ENCODE measurements at places on chromosomes 5 and 9.
A peak's percentile ranks its signal among the peaks of the same experiment; 100 is the strongest.

DNA sequence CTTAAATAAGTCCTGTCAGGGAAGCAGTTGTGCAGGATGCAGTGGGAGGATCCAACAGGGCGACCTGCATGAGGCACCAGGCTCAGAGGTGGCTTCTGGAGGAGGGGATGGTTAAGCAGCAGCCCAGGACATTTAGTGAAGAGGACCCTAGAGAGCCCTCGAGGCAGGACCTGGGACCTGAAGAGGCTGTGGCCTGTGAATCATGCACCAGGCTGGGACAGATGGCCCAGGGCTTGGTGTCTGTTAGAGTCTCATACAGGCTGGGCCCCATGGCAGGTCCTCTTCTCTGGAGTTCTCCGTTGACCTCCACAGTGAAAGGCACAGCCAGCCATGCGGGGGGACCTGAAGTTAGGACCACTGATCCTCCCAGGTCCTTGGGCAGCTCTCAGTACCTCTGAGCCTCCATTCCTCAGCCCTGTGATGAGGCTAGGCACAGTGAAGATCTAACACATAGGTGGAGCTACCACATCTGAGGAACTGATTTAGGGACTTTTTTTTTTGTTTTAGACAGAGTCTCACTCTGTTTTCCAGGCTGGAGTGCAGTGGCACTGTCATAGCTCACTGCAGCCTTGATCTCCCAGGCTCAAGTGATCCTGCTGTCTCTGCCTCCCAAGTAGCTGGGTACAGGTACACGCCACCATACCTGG lies 60.8 kb upstream of the GARNL3 start:
- no peak for DNase-seq

DNA sequence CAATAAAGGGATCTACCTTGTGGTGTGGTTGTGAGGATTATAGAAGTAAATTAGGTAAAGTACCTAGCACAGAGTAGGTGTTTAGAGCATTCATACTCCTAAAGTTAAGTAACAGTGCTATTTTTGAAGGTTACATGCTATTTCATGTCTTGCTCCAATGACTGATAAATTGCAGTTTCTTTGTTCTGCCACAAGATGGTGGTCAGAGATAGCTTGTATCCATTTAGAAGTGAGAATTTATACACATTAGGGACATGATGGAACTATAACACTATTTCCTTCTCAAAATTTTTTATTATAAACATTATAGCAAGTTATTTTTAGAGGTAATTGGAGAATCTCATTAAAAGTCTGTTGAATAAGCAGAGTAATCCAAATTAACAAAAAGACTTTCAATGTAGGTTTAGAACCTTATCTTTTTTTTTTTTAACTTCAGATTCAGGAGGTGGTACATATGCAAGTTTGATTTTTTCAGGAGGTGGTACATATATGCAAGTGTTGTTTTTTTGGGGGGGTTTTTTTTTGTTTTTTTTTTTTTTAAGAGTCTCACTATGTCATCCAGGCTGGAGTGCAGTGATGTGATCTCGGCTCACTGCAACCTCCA lies 17.1 kb downstream of the MTREX start:
- peak; percentile 14 for DNase-seq

GRCh38 chr5:176553260-176554085 lies 4.3 kb downstream of the CDHR2 start:
- DNase-seq = no peak

DNA sequence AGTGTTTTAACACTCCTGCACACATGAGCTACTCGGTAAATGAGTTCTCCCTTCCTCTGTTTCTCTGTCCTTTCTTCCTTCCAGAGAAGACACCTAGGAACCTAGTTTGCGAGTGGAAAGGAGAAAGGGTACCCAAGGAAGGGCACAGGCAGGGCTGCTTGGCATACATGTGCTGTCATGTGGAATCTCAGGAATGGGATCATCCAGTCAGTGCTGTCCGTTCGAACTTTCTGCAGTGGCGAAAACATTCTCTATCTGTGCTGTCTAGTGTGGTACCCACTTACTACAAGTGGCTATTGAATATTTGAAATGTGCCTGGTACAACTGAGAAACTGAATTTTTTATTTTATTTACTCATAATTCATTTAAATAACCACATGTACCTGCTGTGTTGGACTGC lies 28.0 kb downstream of the NLN start:
- DNase-seq = no peak

GRCh38 chr5:81513982-81514381 lies 120.0 kb upstream of the ACOT12 start:
- DNase-seq = no peak

DNA sequence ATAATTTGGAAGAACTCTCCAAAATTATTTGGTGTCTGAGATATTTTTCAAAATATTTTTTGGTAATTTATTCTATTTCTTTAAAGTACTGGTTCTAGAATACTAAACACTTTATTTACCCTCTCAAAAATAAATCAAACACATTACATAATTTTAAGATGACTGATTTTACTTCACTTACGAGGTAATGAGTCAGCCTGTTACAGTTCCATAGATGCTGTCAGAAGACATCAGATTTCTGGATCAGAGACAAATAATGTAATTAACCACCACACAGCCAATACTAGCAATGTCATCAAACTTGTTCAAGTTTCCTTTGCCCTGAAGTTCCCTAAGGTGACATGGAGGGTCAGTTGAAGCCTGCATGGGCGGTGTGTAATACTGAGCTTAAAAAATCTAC lies 106.1 kb upstream of the CDH9 start:
- DNase-seq = no peak

- DNase-seq = no peak
These were observed 7.8 kb upstream of the LCN9 start for GRCh38 chr9:135655317-135655716.

DNA sequence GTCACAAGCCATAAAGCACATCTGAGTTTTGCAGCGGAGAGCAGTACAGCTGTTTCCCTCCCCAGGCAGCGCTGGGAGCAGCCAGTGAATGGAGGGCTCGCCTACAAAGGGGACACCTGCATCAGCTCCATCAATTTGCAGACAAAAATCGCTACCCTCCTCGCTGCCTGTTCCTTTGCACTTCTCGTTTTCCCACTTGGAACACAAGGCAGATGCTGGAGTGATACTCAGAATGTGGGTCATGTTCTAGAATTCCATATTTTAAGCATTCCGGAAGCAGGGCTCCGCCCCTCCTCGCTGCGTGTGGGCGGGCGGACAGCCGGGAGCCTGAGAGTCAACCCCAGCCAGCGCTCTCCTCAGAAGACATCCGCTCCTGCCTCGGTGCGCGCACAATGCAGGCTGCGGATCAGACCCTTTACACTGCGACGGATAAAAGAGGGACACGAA lies 92.1 kb downstream of the LMNB1 start:
- DNase-seq = no peak

GRCh38 chr5:174188295-174188694 lies 142.8 kb downstream of the NSG2 start:
- no peak for DNase-seq

GRCh38 chr5:147558826-147559225 lies 49.0 kb upstream of the DPYSL3 start:
- peak; percentile 71 for DNase-seq

DNA sequence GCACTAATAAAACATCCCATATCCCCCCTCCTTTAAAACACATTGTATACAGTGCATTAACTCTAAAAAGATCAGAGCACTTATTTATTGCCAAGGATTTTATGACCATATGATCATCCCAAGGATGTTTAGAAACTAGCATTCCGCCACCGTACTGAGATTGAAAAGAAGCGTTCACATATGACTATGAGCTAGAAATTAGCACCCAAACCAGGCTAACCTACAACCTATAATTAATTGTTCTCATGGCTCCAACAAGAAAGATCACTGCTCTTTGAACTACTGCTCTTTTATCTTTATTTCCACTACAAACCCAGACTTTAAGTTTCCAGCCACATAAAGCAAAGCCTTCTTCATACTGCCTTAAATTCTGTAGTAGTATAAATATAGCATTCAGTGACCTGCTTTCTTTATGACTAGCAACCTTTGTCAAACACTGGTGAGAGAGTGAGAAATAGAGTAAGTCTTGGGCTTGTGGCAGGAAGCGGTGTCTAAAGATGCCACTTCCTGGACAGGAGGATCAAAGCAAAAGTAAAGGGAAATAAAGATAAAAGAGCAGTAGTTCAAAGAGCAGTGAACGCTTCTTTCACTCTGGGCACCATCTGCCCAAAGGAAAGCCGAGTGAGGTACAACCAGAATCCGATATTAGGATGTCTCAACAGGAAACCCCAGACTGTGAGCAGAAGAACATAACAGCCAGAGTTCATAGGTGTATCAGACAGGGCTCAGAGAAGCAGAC lies 151.1 kb upstream of the ERCC6L2 start:
- DNase-seq = no peak

DNA sequence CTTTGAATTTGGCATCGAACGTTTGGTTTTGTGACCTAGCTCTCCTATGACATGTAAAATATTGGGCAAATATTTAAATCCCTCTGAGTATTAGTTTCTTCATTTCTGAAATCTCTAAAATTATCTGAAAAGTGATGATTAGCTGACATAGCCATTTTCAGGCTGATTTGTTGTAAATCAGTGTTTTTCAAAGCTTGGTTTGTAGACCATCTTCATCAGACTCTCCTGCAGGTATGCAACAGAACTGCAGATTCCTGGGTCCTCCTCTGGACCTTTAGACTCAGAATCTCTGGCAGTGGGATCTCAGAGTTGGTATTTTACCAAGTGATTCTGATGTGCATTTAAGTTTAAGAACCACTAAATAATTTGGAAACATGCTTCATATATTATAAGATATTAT lies 38.9 kb upstream of the NMUR2 start:
- DNase-seq = no peak

DNA sequence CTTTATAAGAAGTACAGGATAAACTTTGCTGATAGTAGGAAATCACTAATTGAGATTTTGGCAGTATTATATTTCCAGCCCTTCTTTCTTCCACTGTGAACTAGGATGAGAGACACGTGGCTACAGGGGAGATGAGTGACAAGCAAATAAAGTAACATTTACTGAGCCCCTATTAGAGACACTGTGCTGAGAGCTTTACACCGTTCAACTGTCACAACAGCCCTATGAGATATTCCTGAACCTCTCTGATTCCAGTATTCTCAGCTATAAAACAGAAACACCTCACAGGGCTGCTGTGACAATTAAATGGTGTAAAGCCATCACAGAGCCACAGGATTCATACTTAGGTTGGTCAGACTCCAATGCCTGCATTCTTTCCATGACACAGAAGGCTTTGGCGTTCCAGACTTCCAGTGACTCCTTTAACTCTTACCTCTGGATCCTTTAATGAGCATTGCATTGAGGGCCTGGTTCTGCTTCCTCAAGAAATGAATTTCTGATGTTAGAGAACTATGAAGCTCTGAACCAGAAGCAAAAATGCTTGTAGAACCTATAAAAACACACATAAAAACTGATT lies 169.0 kb downstream of the CDK5RAP2 start:
- no peak for DNase-seq

DNA sequence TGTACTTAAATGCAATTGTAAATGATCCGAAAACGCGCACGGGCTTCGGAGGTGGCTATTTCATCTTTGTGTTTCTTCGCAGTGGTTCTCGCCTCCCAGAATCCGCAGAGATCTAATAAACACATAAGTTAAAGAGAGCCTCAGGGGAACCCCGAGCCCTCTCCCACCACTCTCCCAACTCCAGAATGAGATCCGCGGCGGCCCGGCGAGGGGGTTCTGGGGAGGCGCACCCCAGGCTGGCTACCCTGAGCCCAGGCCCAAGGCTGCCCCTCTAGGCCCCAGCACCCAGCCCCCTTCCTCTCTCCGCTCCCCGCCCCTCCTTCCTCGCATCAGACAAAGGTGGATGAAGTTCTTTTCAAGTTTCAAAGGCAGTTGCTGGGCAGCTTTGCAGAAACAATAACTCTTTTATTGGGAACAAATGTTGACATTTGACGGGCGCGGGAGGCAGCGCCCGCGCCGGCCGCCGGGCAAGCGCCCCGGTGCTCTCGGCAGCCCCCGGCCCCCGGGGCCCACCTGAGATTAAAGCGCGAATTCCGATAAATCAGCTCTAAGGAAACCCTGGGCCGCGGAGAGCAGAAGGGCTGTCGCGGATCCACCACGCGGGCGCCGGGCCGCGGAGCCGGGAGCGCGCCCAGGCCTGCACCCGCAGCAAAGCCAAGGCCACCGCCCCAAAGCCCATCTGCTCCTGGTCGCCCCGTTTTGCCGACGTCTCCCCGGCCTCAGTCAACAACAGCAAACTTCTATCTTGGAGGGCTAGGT lies 8.4 kb downstream of the IRX2 start:
- DNase-seq = no peak

DNA sequence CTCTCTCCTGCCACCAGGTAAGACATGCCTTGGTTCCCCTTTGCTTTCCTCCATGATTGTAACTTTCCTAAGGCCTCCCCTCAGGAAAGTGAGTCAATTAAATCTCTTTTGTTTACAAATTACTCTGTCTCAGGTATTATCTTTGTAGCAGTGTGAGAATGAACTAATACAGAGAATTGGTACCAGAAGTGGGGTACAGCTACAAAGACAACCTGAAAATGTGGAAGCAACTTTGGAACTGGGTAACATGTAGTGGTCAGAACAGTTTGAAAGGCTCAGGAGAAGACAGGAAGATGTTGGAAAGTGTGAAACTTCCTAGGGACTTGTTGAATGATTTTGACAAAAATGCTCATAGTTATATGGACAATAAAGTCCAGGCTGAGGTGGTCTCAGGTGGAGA lies 97.2 kb downstream of the FAM170A start:
- DNase-seq = no peak

DNA sequence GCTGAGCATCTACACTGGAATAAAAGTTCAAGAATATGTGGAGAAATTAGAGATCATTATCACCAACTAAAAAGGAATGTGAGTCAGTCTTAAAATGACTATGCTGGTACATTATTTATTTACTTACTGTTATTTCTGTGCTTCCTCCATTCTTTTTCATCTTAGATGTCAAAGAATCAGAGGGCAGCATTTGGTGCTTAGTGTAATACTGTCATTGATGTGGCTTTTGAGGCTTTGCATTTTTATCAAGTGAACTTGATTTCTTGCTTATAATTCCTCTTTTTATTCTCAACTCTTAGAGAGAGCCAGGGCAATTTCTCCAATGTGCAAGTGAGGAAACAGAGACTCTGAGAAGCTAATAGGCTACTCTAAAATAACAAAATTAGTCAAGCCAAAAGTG lies 163.7 kb upstream of the TRPC7 start:
- no peak for DNase-seq

- DNase-seq = peak; percentile 40
These were observed 1.2 kb downstream of the SURF4 start for GRCh38 chr9:133374612-133375115.

GRCh38 chr5:58545912-58546311 lies 37.0 kb upstream of the RAB3C start:
- peak; percentile 29 for DNase-seq

- peak; percentile 65 for DNase-seq
These were observed at the start of gene PPIC for GRCh38 chr5:123036391-123037103. PPIC (minus strand) TSS chr5:123036725; CDS start chr5:123036625, 100 bp downstream.

GRCh38 chr5:87645224-87645623 lies 232.5 kb upstream of the CCNH start:
- DNase-seq = no peak

GRCh38 chr9:134632329-134632728 lies 9.3 kb upstream of the COL5A1 start:
- no peak for DNase-seq

GRCh38 chr5:60671899-60672692 lies 27.9 kb downstream of the DEPDC1B start:
- no peak for DNase-seq

All from RCC 7860 (cell line).